ENCODE measurements at places on chromosomes 4 and X.

GRCh38 chrX:15301924-15302323 is 13.5 kb downstream of the ASB11 start:
- H3K4me1 ChIP-seq = no peaks in the 10 kb centered on the region
- H3K36me3 ChIP-seq = no peaks in the 10 kb centered on the region
- H3K27me3 ChIP-seq = no peaks in the 10 kb centered on the region
- no peak overlapping the region for H3K27ac ChIP-seq
- no peak overlapping the region for H3K4me3 ChIP-seq
- no peak for DNase-seq

DNA sequence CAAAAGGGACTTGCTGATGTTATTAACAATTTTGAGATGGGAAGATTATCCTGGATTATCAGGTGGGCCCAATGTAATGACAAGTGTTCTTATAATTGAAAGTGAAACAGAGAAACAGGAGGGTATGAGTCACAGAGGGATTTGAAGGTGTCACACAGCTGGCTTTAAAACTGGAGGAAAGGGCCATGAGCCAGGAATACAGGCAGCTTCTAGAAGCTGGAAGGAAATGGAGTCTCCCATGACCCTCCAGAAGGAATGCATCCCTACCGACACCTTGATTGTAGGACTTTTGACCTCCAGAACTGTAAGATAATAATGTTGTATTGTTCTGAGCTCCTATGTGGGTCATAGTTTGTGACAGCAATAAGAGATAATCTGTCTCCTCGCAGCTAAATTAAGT is 98.0 kb upstream of the STIM2 start:
- no peaks in the 10 kb centered on the region for H3K36me3 ChIP-seq
- no peak for DNase-seq
- no peaks in the 10 kb centered on the region for H3K27me3 ChIP-seq
- H3K4me3 ChIP-seq = no peak overlapping the region
- H3K27ac ChIP-seq = no peak overlapping the region

DNA sequence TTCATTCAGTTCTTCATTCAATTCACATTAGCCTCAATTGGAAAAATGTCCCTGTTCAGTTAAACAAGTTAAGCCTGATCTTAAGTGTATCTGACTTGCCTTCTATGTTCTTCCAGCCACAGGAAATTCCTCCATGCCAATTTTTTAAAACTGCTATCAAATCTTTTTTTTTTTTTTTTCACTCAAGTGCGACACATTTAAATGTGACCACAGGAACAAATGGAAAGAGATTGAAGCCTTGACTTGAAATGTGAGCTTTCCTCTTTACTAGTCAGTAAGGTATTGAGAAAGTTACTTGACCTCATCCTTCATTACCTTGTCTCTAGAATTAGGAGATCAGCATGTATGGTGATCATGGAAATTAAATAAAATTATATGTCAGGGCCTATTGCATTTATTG is 165.1 kb downstream of the SLIT2 start:
- no peaks in the 10 kb centered on the region for H3K4me1 ChIP-seq
- no peaks in the 10 kb centered on the region for H3K36me3 ChIP-seq
- H3K27ac ChIP-seq = no peak overlapping the region
- no peaks in the 10 kb centered on the region for H3K27me3 ChIP-seq
- no peak for DNase-seq

- H3K27ac ChIP-seq = no peak overlapping the region
- DNase-seq = no peak
- H3K4me1 ChIP-seq = no peaks in the 10 kb centered on the region
- H3K4me3 ChIP-seq = no peak overlapping the region
These were observed 30.3 kb upstream of the BRS3 start for GRCh38 chrX:136457303-136457917.

- no peak overlapping the region for H3K27ac ChIP-seq
- no peak for DNase-seq
- peaks cover 4% of the 10 kb centered on the region for H3K27me3 ChIP-seq
- no peaks in the 10 kb centered on the region for H3K36me3 ChIP-seq
These were observed 12.4 kb downstream of the CLCN4 start for GRCh38 chrX:10169175-10169574.

DNA sequence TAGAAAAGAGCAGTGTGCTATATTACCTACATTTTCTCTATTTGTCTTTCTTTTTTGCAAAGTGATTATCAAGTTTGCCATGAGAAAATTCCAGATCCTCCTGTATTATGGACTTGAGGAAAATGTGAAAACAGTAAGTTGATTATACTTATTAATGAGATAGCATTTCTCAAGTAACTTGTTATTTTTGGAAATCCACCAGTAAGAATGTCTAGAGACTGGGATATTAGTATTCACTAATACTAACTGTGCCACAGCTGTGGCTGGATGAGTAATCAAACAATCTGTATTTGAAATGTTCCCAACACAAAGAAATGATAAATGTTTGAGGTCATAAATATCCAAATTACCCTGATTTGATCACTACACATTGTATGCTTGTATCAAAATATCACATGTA is 147.0 kb upstream of the CTSO start:
- H3K36me3 ChIP-seq = no peaks in the 10 kb centered on the region
- no peak overlapping the region for H3K4me3 ChIP-seq
- H3K27me3 ChIP-seq = no peaks in the 10 kb centered on the region
- DNase-seq = no peak

- no peak overlapping the region for H3K4me3 ChIP-seq
- H3K27ac ChIP-seq = no peak overlapping the region
- DNase-seq = no peak
- peaks cover 9% of the 10 kb centered on the region for H3K4me1 ChIP-seq
- H3K27me3 ChIP-seq = no peaks in the 10 kb centered on the region
- H3K36me3 ChIP-seq = no peaks in the 10 kb centered on the region
These were observed 371.7 kb downstream of the BCOR start for GRCh38 chrX:39725928-39726619.
